ENCODE measurements at places on chromosomes 1 and 21.

DNA sequence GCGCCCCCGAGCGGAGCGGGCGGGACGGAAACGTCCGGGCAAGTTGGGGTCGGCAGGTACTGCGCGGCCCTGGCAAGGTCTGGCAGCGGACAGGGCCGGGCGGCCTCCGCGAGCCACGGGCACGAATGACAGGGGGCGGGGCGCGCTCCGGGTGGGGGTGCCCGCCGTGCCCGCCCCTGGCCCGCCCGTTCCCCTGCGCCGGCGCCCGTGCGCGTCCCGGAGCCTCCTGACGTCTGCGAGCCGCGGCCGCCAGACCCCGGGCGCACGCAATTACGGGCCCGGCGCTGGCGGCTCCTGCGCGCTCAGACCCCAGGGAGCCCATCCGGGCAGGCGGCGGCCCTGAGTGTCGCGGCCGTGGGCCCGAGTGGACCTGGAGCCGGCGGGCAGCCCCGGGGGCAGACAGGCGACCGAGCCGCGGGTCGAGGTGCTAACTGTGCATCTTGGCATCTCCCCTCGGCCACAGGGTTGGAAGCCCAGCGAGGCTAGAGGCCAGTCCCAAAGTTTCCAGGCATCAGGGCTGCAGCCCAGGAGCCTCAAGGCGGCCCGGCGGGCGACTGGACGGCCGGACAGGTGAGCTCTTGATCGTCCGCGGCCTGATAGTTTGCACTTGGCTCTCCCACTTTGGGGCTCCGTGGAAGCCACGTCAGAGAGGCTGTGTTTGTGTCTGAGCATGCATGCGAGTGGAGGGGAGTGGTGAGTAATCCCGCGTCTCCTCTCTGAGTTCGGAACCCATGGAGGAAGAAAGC is 918 bp downstream of the MIB2 start:
- no peak for DNase-seq

- DNase-seq = peak; percentile 43
Observed at GRCh38 chr1:48469616-48470480, 2.2 kb downstream of the SPATA6 start.

DNA sequence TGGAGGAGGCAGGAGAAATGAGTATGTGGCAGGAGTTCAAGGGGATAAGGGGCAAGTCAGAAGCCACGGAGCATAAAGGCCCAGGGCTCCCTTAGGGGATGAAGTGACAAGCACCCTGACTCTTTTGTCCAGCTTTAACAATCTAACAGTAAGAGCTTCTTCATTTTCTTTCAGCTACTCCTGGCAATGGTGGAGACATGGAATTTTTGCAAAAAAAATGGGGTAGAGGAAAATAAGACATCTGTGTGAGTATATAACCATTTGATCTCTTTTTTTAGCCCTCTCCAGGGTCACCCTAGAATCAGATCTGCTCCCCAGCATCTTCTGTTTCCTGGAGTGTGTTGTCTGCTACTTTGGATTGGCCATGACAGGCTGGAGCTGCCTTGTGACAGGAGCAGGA is 47.1 kb downstream of the ZNF697 start:
- DNase-seq = no peak

- DNase-seq = no peak
Observed at GRCh38 chr21:35481005-35481404, 431.9 kb upstream of the RUNX1 start.

GRCh38 chr1:181592255-181592859 is 109.0 kb downstream of the CACNA1E start:
- DNase-seq = no peak

DNA sequence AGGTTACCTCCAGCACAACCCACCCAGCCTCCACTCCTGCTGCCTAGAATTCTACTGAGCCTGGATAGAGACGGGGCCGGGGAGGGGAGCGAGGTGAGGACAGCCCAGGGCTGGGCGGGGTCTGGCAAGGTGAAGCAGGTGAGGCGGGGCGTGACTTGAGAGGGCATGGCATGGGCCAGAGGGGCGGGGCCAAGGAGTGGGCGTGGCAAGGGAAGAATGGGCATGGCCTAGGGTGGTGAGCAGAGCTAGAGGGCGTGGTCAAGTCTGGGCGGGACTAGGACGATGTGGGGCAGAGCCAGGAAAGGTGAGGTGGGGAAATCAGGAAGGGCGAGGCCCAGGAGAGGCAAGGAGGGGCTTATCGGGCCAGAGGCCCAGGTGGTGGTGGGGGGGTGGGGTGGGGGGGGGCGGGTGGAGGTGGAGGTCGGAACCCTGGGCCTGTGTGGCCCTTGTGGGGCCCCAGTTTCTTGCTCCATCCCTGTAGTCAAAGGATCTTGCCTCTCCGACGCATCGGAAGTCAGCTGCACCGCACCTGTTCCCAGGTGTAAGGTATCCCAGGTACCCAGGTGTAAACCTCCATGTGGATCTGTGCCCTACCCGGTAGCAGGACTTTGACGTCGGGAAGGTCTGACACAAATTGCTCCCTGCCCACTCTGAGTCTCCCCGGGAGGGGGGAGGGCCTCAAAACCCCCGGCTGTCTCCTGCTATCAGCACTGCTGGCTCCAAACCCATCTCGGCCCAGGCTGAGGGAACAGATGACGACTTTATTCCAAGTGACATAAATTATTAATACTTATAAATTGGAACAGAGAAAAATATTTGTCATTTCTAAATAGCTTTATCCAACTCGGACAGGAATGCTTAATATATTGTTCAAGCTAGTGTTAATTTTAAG is 32.9 kb upstream of the UTS2 start:
- DNase-seq = no peak

- no peak for DNase-seq
Observed at GRCh38 chr1:241330619-241331327, 26.2 kb downstream of the RGS7 start.

GRCh38 chr1:27551953-27552312 is 52.0 kb downstream of the AHDC1 start:
- DNase-seq = no peak

DNA sequence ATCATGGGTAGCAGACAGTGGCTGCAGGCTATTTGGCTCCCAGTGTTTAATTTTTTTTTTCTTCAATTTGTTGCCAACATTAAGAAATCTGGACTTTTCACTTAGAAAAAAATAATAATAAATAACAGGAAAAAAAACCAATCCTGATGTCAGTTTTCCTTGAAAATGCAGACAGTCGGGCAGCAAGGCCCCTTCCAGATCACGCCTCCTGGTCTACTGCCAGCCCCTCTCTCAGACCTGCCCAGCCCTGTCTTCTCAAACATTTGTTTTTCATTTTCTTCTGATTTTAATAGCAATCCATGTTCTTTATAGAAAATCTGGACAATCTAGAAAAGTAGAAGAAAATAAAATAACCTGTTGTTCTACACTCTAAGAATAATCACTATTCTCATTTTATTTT is 15.5 kb downstream of the IFNGR2 start:
- no peak for DNase-seq

GRCh38 chr21:45341779-45342178 is 54.1 kb upstream of the POFUT2 start:
- no peak for DNase-seq

DNA sequence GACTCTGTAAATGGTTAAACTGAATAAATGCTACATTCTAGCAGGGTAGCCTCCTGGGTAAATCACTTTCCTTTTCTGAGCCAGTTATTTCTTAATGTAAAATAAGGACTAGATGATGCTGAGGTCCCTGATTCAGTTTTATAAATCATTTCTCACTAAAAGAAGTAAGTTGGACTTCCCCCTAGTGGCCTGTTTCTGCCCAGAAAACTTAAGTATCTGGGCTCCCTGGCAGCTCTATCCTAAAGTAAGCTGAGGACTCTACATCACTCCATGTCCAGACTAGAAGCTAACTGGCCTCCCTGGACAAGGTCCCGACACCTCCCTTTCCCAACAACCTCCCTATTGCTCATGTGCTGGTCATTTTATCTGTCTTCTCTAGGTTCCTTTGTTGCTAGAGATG is 3.0 kb downstream of the GPN2 start:
- no peak for DNase-seq

GRCh38 chr1:229379846-229380245 is 37.0 kb upstream of the CCSAP start:
- no peak for DNase-seq

- DNase-seq = no peak
Observed at GRCh38 chr1:154181944-154182343, 10.0 kb downstream of the TPM3 start.

DNA sequence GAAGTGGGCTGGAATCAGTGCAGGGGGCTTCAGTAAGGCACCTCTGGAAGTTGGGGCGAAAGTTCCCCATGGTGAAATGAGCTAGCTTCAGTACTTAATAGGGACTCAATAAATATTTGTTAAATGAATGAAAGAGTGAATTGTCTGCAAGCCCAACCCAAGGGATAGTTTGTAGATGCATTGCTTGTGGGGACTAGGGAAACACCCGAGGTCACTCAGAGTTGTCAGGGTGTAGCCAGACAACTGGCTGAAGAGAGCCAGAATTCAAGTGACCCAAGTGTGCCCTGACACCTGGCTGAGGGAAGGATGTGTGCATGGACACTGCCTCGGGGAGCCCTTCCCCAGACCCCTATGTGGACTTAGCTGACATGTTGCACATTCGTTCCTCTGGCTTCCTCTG is 1.3 kb upstream of the SLC26A9 start:
- DNase-seq = no peak

DNA sequence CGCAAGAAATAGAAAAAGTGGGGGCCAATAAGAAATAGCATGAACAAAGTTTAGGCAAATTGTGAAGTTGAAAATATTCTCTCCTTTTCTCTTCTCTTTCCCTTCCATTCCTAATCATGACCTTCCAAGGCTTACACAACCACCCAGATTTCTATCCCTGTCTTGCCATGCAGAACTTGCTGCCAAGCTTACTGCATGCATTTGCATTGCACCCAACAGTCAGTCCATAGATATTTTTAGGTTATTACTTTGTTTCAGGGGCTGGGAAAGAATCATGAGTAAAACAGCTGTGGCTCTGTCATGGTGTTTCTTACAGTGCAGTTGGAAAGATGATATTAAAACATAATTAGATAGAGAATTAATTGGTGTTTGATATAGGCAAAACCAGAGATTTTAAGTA is 219.4 kb downstream of the PTGER3 start:
- no peak for DNase-seq

GRCh38 chr1:57089855-57090254 is 124.0 kb upstream of the C8B start:
- no peak for DNase-seq

DNA sequence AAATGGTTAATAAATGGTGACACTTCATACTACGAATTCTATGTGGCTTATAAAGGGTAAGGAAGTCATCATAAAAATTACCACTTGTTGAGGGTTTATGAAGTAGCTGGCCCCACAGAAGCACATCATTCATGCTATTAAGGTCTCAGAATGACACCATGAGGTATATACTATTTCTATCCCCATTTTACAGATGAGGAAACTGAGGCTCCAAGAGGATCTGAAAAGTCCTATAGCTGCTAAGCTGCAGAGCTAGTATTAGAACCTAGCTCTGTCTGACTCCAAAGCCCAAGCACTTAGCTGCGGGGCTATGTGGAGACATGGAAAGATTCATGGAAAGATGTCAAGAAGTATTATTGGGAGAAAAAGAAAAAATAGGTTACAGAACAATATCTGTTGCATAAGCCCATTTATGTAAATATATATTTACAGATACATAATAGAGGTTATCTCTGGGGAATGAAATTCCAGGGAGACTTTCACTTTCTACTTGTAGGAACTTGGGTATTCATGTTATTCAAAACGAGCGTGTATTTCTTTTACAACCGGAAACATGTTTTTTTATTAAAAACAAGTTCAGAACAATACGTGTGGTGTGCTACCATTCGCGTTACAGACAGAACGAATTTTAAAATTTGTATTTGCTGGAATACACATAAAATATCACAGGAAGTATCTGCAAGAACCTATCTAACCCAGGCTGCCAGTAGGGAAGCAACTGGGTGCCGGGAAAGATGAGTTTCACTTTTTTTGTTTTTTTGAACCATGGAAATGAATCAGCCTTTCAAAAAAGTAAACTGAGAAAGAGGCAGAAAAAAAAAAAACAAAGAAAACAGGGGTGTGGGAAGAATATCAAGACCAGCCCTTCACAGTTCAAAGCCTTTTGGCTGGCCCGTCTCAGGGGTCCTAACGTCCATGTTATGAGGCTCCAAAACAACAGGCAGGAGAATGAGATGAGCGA is 13.4 kb downstream of the SPOCD1 start:
- no peak for DNase-seq

DNA sequence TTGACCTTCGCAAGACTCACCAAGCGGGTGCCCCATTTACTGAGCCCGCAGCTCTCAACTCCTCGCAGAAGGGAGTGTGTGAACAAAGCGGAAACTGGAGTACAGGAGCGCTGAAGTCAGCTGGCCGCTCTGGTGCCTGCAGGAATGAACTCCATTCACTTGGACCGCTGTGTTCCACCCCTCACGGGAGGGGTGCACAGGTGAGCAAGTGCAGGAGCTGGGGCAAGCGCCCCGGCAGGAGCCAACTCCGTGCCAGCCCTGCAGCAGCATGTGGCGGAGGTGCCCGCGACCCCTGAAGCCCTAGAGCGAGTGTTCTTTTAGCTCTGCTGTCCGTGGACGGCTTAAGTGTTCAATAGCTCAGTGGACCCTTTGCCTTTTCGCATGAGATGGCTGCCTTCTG is 471.6 kb upstream of the ADGRL4 start:
- no peak for DNase-seq

GRCh38 chr21:41835711-41836154 is 43.4 kb downstream of the PRDM15 start:
- DNase-seq = no peak

DNA sequence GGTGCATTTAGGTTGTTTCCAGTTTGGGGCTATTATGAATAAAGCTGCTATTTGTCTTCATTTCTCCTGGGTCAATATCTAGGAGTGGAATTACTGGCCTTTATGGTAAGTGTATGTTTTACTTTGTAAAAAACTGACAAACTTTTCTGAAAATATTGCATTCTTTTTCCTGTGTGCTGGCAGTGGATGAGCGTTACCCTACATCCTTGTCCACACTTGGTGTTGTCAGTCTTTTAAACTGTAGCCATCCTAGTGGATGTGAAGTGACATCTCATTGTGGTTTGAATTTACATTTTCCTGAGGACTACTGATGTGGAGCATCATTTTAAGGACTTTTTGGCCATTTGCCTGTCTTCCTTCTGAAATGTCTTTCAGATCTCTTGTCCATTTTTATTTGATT is 35.9 kb downstream of the TRPM2 start:
- DNase-seq = no peak

GRCh38 chr1:173997791-173998190 is 24.4 kb downstream of the RC3H1 start:
- DNase-seq = no peak

DNA sequence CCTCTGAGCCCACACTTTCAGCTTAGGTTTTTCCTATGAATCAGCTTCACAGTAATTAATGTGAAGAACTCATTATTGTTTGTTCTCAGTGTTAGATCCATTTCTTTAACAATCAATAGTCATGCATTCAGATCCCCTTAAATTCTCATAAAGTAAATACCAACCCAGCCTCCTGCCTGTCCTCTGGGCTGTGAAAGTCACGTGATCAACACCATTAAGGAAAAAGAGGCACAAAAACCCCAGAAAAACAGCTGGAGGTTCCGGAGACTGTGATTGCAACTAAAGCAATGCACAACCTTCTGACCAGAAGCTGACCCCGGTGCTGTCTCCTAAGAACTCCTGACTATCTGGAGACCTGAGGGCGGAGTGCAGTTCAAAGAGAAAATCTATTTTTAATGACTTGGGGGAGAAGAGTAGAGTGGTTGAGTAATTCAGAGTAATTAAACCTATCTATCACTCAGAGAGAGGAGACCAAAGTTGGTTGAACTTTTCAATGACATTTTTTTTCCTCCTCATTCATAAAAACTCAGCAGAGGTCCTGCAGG is 132.5 kb downstream of the PLXNA2 start:
- DNase-seq = no peak
